BE2C (cell line): ENCODE measurements at places on chromosomes 11 and 22.

DNA sequence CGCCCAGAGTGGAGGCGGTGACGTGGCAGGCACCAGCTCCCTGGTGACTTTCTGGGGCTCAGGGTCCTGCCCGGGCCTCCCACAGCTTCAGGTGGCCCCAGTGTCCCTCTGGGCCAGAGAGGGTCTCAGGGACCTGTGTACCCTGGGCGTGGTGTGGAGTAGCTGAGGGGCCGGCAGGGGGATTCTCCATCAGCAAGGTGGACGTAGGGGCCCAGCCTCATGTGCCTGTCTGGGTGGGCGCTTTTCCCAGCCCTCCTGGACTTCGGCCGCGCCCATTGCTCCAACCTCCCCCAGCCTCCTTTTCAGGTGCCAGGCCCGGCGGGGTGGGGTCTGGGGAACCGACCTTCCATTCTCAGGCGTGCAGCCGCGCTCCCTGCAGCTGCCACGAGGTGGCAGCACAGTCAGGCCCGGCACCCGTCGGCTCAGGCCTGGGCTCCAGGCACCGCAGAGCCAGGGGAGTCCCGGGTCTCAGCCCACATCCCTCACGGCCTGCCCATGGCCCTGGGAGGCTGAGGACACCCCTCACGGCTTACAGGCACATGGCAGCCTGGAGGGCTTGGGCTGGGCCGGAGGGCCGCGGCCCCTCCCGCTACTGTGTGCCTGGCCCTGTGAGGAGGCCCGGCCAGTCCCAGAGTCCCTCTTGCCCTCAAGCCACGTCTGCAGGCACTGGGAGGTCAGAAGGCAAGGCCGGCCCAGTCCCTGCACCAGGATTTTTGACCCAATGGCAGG is 19.9 kb upstream of the MUC5B start:
- DNase-seq, result peak; percentile 63

DNA sequence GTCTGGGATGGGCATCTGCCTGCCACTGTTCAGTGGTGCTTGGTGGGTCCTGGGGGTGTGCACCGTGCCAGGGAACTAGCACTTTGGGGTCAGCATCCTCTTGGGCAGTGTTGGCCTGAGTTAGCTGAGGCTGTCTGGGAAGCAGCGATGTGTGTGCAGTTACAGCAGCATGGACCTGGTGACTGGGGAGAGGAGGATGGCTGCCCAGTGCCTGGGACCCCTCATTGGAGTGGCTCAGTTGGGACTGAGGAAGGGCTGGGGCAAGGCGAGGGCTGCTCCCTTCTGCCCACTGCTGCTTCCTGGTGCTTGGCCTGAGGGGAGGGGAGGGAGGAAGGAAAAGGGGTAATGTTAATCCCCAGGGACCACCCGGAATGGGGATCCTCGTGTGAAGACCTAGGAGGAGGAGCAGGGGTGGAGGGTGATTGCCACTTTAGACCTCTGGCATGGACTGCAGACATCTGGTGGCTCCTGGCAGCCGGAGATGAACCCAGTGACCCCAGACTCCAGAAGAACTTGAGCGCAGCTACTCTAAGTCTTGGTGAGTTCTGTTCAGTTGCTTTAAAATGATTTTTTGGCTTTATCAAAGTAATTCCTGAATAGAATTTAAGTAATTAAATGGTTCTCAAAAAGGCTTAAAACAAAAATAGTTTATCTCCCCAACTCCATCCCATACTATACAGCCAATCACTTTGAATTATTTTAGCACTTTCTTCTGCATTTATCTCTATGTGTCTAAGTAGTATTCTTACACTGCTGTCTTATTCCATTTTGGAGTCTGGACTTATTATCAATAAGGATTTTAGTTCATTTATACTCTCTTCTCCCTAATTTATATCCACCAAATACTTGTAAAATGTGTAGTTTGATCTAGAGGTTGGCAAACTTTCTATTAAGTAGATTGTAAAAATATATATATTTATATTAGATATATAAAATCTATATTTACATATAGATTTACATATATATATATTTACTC is 15.4 kb upstream of the TMEM191C start:
- DNase-seq, result no peak

GRCh38 chr11:44285756-44286155 is 24.2 kb downstream of the ALX4 start:
- no peak for DNase-seq

DNA sequence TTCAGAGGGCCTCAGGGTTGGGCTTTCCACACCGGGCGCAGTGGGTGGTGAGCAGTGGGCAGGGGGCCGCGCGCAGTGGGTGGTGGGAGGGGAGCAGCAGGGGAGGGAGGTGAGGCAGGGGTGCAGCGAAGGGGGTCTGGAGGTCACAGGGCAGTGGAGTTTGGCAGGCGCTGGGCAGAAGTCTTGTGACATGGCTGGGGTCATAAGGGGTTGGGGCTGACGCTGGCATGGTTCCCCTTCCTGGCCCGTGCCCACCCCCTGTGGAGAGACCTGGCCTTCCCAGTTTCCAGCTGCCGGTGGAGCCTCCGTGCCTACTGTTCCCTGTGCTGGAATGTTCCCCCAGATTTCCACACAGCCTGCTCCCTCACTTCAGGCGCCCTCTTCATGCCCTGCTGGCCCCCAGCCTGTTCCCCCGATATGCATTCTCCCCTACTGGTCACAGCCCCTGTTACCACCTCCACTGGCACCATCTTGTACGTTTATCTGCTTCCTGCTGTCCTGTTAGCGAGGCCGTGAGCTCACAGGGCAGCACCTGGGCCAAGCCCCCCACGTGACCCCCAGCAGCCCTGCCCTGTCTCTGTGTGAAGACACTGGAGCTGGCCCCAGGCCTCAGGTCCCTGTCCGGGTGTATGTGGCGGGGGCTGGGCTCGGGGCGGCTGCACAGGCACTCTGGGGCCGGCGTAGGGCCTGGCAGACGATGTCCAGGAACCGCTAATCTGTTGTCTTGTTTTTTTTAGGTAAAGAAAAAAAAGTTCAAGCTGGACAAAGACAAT is 111.6 kb downstream of the KCNQ1OT1 start:
- peak; percentile 5 for DNase-seq

GRCh38 chr11:113153847-113154246 is 160.5 kb upstream of the TTC12 start:
- DNase-seq, result no peak

GRCh38 chr11:133230431-133230830 is 301.9 kb downstream of the OPCML start:
- DNase-seq, result no peak

GRCh38 chr22:37824674-37825641 is 1.8 kb downstream of the GALR3 start:
- DNase-seq, result no peak

DNA sequence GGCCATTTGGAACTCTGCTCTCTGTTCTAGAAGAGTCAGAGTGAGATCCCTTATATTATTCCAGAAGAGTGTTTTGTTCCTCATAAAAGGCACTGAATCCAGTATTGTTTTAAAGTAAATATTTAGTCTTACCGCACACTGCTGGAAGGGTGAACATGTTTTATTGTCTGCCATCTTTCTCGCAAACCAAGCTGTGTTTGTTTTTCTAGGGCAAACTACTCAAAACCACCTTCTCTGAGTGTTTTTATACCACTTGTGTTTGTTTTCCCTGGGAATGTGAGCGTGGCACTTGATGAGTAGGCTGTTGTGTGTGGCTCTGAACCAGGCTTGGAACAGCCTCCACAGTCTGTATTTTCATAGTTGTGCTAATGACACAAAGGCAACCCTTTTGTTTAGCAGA is 89.8 kb downstream of the DBX1 start:
- DNase-seq, result no peak

DNA sequence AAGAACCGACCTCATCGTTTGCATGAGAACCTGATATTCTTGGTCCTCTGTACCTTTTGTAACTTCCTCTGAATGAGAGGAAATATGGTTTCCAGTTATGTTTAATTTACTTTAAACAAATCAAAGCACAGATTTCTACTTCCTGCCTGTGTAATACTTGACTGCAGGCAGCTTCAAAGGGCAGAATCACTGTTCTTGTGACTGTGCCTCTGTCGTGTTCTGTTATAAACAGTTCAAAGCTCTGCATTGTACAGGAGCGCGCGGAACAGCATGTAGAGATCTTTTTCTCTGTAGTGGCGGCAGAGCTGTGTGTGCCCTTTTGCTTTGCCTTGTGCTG is 73.2 kb upstream of the CLDN5 start:
- DNase-seq, result no peak

- no peak for DNase-seq
Observed at GRCh38 chr22:22893077-22893805, 5.6 kb downstream of the IGLL5 start.

DNA sequence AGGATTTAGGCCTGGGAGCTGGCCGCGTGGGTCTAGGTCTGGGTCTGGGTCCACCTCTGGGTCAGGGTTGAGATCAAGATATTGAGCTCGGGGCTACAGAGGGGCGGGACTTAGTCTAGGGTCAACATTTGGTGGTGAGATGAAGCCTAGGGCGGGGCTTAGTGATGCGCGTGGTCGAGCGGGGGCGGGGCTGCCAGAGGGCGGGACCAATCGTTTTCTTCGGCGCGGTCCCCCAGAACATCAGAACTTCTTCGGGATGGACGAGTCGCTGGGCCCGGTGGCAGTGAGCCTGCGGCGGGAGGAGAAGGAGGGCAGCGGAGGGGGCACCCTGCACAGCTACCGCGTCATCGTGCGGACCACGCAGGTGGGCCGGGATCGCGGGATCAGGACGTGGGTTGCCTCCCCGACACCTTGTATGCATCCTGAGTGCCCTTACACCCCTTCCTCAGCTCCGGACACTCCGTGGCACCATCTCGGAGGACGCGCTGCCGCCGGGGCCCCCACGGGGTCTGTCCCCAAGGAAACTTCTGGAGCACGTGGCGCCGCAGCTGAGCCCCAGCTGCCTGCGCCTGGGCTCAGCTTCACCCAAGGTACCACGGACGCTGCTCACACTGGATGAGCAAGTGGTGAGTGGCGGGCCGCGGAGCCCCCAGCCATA is 4.2 kb downstream of the SIPA1 start:
- DNase-seq, result no peak

GRCh38 chr22:42716649-42717127 is 4.0 kb downstream of the A4GALT start:
- DNase-seq, result no peak

DNA sequence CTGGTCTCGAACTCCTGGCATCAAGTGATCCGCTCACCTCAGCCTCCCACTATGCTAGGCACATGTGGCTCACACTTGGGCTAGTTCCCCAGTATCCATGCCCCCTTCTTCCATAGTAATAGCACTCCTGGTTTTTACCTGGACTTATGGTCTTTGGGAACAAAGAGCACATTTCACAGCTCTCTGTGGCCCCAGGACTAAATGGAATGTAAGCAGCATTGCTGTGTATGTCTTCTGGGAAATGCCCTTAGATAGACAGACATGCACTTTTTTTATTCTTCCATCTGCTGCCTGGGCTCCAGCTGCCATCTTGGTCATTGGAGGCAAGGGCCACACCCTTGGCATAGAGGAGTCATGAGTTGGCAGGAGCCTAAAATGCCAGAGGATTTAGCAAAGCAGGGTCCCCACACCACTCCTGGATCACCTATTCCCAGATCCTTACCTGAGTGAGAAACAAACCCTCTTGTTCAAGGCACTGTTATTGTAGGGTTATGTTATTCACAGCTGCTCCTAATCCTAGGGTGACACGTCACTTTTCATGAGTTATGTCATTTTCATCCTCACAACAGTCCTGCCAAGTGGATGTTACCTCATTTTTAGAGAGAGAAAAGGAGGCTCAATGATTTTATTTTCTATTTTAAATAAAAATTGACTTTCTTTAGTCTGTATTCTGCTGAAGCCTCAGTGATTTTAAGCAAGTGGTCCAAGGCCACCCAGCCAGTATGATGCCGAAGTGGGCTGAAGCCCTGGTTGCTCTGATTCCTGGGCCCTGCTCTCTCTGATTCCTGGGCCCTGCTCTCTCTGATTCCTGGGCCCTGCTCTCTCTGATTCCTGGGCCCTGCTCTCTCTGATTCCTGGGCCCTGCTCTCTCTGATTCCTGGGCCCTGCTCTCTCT is 15.7 kb upstream of the GDPD5 start:
- DNase-seq, result no peak

DNA sequence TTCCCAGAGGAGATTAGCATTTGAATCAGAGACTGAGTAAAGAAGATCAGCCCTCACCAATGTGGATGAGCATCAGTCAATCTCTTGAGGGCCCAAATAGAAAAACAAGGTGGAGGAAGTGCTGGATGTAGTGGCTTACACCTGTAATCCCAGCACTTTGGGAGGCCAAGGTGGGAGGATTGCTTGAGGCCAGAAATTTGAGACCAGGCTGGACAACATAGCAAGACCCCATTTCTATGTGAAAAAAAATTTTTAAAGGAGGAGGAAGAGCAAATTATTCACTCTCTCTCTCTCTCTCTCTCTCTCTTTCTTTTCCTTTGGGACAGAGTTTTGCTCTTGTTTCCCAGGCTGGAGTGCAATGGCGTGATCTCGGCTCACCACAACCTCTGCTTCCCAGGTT is 18.1 kb upstream of the CAPRIN1 start:
- no peak for DNase-seq

GRCh38 chr22:38289583-38290082 is 16.8 kb upstream of the TMEM184B start:
- no peak for DNase-seq

DNA sequence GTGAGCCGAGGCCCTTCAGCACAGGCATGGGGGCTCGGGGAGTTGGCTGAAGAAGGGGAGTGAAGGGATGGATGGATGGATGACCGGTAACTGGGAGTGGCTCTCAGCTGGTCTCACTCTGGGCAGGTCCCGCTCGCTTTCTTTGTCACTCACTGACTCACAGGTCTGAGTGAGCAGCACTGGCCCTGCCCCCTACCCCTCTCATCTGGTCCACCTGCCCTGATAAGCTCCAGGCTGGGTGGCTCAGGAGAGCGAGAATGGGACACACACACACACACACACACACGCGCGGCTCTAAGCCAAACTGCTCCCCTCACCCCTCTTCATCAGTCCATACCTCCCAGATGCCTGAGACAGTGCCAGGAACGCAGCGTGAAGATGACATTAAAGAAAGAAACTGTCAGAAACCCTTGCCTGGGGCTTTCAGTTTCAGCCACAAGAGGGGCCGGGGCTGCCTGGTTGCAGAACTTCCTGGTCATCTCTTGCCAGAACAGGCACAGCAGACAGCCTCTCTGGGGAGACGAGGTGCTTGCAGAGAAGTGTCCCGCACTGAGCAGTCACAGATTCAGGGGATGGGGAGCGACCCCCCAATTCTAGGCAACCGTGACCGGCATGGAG is 16.5 kb upstream of the SHISAL1 start:
- DNase-seq, result peak; percentile 42

- no peak for DNase-seq
Observed at GRCh38 chr11:73203790-73204189, 14.3 kb upstream of the P2RY2 start.

DNA sequence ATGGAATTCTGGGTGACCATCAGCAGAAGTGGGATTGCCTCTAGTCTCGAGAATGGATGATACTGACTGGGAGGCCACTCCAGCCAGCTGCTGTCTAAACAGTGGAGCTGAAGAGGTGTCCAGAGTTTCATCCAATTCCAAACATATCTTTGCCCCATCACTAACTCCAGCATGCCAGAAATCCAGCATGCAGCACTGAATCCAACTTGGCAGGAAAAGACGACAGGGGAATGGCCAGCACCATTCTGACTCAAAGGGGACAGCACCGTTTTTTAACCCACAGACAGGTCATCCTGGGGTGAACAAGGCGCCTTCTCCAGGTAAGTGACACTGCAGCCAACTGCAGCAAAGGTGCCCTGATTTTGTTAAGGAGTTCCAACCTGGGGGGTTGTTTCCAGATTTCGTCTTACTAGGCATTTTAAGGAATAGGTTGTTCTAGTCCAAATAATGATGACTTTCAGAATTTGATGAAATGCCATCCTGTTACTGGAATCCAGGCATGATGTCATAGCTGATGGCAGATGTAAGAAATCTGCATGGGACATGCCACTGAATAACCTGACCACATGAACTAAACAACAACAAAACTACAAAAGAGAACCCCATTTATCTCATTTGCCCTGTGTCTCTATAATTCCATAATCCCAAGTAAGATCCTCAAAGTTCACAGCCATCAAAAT is 32.3 kb downstream of the FEZ1 start:
- no peak for DNase-seq
